ENCODE measurements at places on chromosomes 6 and 20.

DNA sequence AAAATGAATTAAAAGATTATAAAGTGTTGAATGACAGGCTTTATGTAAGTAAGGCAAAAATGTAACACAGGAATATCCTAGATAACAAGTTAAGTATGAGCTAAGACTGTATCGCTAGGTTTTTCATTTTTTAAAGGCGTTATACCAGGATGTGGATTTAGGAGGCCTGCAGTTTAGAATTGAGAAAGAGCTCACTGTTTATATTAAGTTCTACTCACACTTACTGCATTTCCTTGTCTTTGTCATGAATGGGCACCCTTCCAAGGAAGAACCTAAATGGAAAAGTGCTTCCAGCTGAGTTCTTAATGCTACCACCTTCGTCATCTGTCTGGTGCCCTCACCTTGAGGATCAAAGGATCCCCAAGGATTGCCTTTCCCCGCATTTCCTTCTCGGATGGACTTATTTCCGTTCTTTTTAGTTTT lies 148.7 kb downstream of the SOX4 start:
- DNase-seq: no peak

GRCh38 chr20:21411725-21412124 lies 14.4 kb upstream of the NKX2-4 start:
- DNase-seq: no peak

DNA sequence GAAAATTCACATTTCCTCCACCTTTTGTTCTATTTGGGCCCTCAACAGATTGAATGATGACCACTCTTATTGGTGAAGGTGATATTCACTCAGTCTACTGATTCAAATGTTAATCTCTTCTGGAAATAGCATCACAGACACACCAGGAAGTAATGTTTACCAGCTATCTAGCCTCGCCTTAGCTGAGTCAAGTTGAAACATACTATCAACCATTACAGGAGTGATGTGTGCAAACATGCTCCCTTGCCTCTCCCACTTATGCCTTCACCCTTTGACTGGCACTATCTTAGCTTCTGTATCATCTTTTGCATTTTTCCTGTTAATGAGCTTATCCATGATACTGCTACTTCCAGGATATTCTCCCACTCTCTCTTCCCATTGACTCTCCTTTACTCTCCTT lies 191.9 kb downstream of the CENPW start:
- DNase-seq: no peak

DNA sequence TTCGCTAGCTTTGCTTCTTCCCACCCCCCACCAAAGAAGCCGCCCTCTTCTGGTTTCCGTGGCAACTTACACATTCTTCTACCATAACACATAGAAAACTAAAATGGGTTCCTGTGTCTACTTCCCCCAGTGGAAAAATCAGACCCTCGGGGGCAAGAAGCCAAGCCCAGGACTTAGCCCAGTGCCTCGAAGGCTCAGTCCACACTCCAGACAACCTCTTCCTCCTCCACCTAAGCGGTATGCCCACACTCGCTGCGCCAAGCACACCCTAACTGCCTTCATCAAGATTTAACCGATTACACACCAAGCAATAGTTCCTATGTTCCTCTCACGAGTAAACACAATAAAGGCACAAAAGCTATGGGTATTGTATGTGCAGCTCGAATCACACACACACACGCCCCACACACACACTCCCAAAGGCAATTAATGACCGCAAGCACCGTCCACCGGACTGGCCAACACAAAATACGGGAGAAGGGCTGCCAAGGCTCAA lies 537 bp downstream of the PPIL4 start:
- DNase-seq: no peak

- DNase-seq: no peak
Measured at GRCh38 chr20:33835615-33836172, 24.5 kb downstream of the CHMP4B start.

GRCh38 chr6:66478705-66479104 lies 771.7 kb upstream of the EYS start:
- no peak for DNase-seq

DNA sequence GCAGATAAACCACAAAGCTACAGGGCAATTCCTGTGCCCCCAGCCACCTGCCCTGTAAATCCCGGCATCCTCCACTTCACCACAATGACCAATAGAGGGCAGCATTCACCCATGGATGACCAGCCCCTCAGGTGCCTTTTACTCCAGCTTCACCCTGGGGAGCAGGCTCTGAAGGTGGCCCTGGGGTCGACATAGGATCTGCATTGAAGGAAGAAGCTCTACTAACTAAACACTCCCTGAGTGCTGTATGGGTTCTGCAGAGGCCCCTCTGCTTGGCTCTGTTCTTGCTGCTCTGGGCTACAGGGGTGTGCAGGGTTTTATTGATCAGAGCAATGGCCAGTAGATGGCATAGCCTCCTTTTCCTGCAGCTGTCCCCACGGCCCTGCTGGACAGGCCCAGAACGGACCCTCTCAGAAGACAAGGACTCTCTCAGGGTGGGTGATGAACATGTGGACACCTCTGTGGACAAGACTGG lies 20.3 kb downstream of the CST4 start:
- DNase-seq: no peak

DNA sequence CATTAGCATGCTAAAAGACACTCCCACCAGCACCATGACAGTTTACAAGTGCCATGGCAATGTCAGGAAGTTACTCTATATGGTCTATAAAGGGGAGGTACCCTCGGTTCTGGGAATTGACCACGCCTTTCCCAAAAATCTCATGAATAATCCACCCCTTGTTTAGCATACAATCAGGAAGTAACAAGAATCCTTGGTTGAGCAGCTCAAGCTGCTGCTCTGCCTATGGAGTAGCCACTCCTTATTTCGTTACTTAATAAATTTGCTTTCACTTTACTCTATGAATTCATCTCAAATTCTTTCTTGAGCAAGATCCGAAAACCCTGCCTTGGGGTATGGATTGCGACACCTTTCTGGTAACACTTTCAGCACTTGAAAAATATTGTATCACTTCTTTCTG lies 243.0 kb downstream of the BMP2 start:
- no peak for DNase-seq

DNA sequence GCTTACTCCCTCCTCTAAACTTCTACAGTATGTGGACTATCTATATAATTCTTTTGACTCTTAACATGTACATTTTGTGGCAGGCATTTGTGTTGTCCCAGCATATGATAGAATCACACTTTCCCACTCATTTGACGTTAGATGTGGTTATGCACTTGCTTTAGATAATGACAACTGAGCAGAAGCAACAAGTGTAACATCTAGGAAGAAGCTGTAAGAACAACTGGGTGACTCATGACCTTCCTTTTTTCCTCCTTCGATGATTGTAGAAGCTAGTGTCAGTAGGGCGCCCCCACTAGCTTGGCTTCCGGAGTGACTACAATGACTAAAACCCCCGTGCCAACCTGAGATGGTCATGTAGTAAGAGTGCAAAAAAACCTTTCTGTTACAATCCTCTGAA lies 74.6 kb upstream of the CEP85L start:
- DNase-seq: no peak

DNA sequence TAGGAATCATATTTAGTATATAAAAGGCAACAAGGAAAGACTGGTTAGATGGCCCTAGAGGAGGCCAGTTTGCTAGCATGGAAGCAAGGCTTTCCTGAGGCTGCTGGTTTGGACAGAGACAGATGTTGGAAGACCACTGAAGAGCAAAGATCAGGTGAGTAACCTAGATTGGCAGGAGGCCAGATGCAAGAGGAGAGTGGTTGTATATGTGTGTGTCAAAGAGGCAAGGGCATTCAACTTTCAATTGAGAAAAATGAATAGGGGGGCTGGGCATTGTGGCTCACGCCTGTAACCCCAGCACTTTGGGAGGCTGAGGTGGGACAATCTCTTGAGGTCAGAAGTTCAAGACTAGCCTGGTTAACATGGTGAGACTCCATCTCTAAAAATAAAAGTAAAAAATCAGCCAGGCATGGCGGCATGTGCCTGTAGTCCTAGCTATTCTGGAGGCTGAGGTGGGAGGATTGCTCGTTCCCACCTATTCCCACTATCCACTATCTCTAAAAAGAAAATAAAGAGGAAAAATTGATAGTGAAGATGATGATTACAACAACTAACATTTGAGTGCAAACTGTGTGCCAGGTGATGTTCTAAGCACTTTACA lies 79.8 kb downstream of the PRDM1 start:
- DNase-seq: no peak

- no peak for DNase-seq
Measured at GRCh38 chr20:12318043-12318442, 400.4 kb downstream of the BTBD3 start.

GRCh38 chr6:145736661-145737144 lies 1.4 kb upstream of the EPM2A start:
- DNase-seq: no peak

Measured in breast epithelium (tissue), 4 donors.